ENCODE measurements at places on chromosomes 5 and 9.
A peak's percentile ranks its signal among the peaks of the same experiment; 100 is the strongest.

GRCh38 chr5:139709582-139710318, 61.6 kb downstream of the CXXC5 start:
- peak; percentile 77 for DNase-seq

GRCh38 chr5:84248013-84248412, 136.7 kb downstream of the EDIL3 start:
- DNase-seq: no peak

GRCh38 chr9:38414040-38414723, 10.1 kb downstream of the IGFBPL1 start:
- no peak for DNase-seq

DNA sequence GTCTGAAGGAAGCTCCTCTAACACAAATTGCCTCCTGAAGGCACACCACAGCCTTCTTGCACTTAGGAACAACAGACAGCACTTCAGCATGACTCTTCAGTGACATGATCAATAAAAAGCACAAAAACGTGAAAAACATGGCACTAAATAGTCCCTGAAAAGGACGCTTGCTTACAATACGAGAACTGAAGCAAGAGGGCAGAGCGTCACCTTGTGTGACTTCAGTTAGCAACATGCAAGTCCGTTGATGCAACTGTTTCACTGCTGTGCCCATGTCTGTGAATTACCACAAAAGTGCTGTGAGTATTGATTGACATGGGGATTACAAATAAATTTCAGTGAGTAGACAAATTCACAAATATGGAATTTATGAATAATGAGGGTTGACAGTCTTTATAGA, 219.9 kb upstream of the GAS1 start:
- no peak for DNase-seq

- DNase-seq: no peak
Measured at GRCh38 chr9:130364619-130365322, 80.0 kb upstream of the ASS1 start.

GRCh38 chr9:137836151-137836830, 41.3 kb upstream of the CACNA1B start:
- DNase-seq: no peak

DNA sequence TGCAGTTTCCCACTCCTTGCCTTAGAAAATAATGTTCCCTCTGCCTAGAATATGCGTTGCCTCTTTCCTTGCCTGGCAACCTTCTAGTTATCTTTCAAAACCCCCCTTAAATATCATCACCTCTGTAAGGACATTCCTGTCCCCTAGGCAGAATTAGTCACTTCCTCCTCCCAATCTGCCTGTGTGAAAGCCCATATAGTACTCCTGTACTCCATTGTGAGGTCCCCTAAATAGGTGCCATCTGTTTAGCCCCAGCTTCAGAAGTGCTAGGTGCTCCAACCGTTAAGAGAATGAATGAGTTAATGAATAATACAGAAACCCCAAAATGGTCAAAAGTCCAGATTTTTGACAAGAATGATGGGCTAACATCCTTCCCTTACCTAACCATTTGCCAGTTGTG, 181.4 kb downstream of the GDNF start:
- DNase-seq: no peak

DNA sequence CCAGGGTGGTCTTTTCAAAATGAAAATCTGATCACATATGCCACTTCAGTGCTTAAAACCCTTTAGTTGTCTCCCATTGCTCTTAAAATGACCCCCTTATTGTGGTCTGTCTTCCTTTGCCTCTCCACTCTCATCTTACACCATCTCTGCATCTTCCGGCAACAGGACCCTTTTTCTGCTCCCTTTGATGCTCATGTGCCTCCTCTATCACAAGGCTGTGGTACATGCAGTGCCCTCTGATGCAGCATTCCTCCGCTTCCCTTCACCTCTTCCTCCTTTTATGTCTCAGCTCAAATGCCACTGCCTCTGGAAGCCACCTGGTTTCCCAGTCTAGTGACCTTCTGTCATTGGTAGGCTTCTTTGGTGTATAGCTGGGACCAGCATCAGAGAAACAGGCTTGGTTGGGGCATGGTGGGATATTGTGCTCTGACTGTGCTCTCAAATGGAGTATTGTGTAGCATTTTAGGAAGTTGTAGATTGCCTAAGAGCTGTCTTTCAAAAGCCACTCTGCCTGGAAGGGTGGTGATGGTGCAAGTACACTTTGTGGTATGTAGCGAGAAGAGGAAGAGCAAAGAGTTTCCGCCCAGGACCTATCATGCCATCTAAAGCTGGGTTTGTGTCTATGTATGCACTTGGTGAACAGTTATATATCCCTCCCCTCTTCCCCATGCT, 28.1 kb downstream of the ARHGAP26 start:
- no peak for DNase-seq

- DNase-seq: no peak
Measured at GRCh38 chr9:91778031-91778430, 172.0 kb downstream of the ROR2 start.

GRCh38 chr9:115880221-115880885, 273.2 kb upstream of the PAPPA start:
- no peak for DNase-seq

GRCh38 chr5:35819026-35819425, 37.7 kb upstream of the IL7R start:
- no peak for DNase-seq

DNA sequence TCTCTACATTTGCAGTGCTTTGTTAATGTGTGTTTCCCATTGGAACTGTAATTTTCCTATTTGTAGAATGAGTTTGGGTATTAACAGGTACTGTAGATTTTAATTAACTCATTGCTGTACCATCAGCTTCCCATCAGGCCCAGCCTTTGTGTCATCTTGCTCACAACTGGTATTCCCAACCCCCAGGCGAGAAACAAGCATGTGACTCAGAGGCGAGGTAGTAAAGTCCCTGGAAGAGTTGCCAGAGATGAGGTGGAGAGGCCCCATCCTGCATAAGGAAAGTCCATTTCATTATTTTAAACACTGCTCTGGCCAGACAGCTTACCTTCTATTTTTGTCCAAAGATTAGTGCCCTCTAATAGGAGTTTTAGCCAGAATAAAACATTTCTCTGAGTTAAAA, 29.9 kb downstream of the ADCY2 start:
- DNase-seq: no peak

- no peak for DNase-seq
Measured at GRCh38 chr5:54616518-54617220, 99.1 kb downstream of the SNX18 start.

GRCh38 chr9:127249877-127250276, 14.7 kb upstream of the GARNL3 start:
- DNase-seq: no peak

- DNase-seq: no peak
Measured at GRCh38 chr5:108615216-108615615, 132.5 kb upstream of the FER start.

GRCh38 chr9:111529787-111530186, 4.8 kb downstream of the ZNF483 start:
- no peak for DNase-seq

GRCh38 chr5:13595978-13596377, 348.5 kb downstream of the DNAH5 start:
- DNase-seq: no peak

- DNase-seq: no peak
Measured at GRCh38 chr5:6378766-6379103, 388 bp upstream of the MED10 start.

DNA sequence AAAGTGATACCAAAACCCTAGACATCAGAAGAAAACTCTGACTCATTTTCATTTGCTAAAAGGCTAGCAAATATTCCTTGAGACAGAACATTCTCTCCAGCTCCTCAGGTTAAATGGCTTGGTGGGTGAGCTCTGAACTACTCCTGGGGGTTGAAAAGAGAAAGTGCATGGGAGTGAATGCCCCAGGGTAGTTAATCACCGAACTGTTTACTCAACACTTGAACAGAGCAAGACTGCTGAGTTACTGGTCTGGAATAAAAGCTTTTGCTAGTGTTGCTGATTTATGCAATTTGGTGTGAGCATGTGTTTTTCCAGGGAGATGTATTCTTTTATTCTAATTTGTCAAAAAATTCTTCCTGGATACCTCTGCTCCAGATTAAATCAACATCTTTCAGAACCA, 88.3 kb upstream of the PRDM9 start:
- no peak for DNase-seq

- no peak for DNase-seq
Measured at GRCh38 chr9:89440548-89440947, 57.4 kb downstream of the SEMA4D start.

- DNase-seq: no peak
Measured at GRCh38 chr5:100148239-100148638, 386.9 kb upstream of the FAM174A start.

DNA sequence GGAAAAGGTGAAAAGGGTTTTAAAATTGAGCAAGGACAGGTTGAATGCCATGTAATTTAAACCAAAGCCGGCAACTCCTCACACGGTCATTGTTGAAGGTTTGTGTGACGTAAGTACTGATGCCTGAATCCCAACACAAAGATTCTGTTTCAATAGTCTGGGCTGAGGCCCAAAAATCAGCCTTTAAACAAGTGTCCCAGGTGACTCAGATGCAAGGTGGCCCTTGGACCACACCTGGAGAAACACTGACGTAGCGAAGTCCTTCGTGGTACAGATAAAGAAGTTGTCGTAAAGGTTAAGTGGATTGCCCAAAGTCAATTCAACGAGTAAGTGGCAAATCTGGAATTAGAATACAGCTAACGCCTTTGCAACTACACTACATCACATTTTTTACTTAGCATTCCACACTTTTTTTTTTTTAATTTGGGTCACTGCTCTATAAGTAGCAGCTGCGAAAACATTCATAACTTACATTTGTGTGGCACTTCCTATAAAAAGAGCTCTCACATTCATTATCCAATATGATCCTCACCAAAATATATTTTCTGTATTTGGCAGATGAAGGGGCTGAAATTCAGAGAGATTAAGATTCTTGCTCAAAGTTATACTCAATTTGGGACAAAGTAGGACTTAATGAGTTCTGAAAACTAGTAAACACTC, 111.3 kb downstream of the LPAR1 start:
- no peak for DNase-seq

DNA sequence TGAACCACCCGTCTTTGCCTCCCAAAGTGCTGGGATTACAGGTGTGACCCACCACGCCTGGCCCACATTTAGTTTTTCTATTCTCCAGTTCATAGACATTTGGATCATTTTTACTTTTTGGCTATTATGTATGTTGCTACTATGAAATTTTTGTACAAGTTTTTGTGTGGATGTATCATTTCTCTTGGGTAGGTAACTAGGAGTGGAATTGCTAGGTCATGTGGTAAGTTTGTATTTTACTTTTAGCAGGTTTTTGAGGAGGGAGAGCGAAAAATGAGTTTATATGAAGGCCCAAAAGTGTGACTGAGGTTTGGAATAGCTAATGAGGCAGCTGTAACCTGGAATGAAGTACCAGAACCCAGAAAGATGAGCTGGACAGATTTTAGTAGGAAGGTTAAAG, 35.2 kb downstream of the ARHGAP26 start:
- no peak for DNase-seq

- DNase-seq: no peak
Measured at GRCh38 chr5:36193746-36194145, 41.8 kb downstream of the SKP2 start.

- no peak for DNase-seq
Measured at GRCh38 chr9:114884787-114885452, 45.5 kb downstream of the TNFSF8 start.

DNA sequence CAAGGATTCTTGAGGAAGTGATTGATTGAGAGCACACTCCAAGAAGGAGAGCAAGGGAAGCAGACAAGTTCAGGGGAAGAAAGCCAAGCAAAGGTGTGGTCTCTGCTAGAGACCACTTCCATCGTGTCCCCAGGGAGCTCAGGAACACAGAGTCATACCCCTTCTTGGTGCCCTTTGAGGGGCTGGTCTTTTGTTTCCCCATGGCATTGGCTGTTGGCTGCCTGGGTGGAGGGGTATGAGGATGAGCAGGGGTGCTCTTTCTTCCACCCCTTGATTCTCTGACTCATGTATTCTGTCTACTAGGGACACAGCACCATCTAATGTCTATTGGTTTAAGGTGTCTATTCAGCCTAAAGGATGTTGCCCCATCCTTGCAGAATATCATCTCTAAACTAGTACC, 11.5 kb upstream of the SPOCK1 start:
- DNase-seq: no peak

DNA sequence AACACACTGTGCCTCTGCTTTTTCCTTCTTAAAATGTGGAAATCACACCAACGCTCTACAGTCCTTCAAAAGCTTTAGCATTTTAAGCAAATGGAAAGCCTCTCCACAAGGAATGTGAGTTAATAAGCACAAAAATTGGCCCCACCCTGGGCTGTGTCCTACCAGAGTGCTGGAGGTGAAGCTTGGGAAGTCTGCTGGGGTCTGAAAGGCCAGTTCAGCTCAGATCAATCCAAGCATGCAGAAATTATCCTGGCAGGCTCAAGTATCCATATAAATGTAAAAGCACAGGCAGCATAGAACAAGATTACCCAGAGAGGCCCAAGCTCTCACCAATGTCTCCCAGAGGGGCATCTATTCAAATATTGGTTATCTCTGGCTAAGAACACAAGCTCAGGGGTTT, 98.5 kb downstream of the ESM1 start:
- peak; percentile 26 for DNase-seq

- DNase-seq: no peak
Measured at GRCh38 chr9:84667571-84668195, 1.8 kb upstream of the NTRK2 start.

GRCh38 chr9:33130961-33131789, 36.0 kb downstream of the B4GALT1 start:
- DNase-seq: no peak

DNA sequence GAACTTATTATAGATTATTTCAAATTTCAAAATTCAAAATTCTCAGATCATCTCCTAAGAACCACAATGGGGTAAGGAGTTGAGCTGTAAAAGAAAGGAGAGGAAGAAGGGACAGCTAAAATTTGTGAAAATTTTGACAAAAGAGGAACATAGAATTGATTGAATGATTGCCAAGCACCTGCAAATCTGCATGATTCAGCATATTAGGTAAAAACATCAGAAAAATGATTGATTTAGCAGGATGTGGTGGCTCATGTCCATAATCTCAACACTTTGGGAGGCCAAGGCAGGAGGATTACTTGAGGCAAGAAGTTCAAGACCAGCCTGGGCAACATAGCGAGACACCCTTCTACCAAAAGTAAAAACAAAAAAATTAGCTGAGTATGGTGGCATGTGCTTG, 14.3 kb downstream of the TMEM161B start:
- DNase-seq: no peak

DNA sequence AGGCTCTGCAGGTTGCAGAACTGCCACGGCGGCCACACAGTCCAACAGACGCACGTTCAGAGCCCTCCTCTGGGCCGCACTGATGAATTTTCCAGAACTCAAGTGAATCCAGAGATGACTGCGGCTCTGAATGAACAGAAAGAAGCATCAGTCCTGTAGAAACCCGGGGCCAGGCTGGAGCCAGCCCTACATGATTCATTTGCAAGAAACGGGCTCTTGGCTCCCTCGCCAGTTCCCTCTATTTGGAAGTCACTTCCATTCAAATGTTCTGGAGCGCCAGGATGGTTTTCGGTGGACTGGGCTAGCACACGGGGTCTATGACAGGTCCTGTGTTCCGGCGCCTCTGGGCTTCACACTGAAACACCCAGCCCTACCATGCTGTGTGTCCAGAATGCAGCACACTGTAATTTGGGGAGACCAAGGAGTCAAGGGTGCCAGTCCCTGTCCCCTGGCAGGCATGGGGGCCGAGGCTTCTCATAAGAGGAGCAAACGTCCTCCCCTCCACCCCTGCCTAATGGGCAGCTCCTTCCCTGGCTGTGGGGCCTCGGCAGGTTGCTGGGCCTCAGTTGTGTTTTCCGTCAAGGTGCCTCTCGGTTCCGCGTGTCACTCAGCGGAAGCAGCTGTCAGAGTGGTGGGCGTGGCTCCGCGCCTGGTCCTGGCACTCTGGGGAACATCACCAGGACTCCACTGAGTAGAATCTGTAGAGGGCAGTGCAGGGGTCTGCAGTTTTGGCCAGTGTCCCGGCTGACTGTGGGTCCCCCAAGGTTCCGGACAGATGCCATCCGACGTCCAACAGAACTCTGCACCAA, 18.1 kb upstream of the COL5A1 start:
- no peak for DNase-seq
